ENCODE measurements at places on chromosomes 5 and 9.

DNA sequence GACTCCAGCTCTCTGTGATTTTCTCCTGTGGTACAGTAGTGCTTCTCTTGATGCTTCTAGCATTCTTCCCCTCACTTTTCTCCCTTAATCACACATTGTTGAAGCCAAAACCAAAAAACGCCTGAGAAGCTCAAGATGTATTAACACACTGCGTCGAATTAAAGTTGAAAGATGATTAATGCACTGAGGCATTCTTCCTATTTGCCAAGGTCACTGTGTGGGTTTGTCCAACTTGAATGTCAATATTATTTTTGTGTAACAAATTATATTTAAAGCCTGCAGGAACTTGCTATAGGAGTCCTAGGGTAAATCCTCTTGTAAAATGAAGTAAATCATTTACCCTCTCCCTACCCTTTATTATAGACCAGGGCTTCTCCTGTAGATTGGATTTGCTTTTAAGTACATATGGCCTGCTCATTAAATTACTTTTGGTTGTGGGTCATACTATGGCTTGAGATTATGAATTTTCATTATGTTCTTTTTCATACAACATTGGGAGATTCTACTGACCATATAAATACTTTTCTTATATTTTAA, 68.1 kb downstream of the GDA start:
- DNase-seq: peak; percentile 33

DNA sequence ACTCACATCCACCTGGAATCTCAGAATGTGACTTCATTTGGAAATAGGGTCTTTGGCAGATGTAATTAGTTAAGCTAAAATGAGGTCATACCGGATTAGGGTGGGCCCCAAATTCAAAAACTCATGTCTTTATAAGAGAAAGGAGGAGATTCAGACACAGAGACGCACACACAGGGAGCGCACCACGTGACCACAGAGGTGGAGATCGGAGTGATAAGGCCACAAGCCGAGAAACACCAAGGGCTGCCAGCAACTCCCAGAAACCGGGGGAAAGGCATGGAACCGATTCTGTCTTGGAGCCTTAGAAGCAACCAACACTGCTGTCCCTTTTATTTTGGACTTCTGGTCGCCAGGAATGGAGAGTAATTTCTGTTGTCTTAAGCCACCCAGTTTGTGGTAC, 31.8 kb upstream of the LMX1B start:
- DNase-seq: no peak

DNA sequence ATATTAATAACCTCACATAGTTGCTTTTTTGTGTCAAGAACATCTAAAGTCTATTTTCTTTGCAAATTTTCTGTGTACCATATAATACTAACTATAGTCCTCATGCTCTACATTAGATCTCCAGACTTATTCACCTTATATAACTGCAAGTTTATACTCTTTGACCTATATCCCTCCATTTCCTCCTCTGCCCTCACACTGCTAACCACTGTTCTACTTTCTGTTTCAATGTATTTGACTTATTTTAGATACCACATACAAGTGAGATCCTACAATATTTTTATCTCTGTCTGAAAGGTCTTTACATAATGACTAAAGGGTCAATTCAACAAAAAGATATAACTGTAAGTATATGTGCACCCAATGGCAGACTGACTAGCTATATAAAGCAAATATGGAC, 789.7 kb upstream of the ZNF608 start:
- DNase-seq: no peak

DNA sequence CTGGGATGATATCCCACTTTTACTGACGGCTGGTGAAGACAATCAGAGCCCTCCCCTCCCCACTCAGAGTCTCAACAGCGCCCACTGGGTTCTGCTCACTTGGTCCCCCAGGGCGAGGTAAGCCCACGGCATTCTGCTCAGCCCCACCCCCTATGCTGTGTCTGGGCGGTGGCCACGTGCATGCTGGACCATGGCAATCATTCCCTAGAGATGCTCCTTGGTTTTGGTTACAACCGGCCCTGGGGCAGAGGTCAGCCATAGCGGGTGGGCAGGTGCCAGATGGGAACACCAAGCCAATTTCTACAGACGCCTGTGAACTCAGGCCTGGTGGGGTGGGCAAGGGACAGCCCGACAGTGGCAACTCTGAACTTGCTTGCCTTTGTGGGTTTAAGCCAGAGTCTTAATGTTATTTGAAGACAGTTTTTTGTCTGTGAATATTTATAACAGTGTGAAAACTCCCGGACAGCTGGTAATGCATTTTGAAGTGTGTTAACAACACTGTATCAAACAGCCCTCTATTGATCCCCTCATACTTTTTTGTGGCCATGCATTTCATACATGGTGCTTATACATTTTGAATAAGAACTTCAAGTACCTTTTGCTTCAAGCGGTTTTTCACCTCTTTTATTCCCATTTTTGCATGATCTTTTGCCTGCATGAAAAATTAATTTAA, 94.2 kb downstream of the CRB2 start:
- no peak for DNase-seq

DNA sequence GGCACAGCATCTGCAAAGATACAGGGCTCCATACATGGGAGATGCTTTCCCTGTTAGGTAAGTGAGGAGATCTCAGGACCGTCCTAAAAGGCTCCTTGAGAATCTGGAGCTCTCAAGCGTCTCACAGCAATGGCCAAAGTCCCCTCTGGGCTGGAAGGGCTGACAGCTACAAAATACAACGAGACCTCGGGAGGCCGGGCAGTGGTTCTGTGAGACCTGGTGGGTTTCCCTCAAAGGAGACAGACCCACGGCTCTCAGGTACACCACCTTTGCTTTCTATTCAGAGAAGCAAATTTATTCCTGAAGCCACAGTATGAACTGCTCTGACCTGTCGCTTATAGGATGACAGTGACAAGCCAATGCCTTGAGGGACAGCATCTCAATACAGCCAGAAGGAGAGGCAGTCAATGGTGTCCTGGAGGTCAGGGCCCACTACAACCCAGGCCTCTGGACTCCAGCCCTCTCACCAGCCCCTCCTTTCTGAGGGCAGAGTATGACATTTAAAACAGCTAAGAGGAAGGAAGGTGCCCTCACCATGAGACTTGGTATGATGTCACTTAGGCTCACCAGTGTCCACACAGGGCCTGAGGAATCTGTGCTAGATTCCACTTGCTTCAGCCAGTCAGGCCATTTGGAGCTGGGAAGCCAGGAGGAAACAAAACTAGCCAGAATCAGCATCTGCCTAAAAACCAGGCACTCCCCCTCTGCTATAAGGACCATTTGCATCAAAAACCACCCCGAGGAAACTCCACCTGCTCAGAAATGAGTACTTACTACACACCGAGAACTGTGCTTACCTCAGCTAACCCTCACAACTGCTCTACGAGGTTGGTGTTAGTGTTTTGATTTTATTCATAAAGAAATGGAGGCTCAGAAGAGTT, 86.5 kb upstream of the FSTL4 start:
- DNase-seq: no peak

- DNase-seq: no peak
These were observed 13.5 kb downstream of the TMC1 start for GRCh38 chr9:72534931-72535330.

GRCh38 chr5:87398981-87399614, 13.6 kb downstream of the CCNH start:
- DNase-seq: no peak

DNA sequence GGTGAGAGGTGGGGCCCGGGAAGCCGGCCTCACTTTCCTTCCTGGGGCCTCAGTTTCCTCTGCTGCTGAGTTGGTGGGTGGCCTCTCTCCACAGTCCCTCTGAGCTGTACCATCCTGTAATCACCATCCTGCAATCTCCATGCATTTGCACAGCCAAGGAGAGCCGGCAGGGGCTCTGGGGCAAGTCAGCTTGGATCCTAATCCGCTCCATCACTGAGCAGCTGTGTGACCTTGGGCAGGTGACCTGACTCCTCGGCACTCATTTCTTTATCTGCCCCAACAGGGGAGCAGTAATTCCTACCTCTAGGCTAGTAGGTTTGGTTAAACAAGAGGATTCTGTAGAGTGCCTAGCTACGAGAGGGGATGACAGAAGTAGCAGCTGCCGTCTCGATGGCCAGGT, 88.2 kb upstream of the ZNF618 start:
- no peak for DNase-seq

DNA sequence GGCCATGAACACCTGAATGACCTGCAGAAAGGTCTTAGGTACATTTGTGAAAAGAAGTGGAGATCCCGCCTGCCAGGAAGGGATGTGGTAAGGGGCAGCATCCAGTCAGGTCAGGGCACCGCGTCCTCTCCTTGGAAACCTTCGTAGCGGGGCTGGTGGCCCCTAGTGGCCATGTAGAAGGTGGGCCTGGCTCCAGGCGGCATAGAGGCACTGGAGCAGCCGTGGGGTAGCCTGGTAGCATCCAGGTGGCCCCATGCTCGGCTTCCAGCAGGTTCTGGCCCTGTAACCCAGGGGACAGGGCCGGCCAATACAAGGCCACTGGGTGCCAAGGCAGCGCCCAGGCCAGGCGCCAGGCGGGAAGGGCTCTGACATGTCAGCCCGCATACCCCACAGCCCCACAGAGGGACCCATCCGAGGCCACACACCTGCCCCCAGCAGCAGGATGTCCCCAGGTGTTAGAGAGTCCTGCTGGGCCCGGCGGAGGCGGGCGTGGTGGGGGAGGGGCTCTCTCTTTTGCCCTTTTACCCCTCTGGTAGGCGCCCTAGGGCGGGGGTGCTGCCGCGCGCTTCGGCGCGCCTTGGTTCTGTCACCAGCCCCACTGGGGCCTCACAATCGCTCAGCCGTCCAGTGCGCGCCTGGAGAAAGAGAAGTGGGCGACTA, 58.3 kb upstream of the SPATA31E1 start:
- DNase-seq: no peak

DNA sequence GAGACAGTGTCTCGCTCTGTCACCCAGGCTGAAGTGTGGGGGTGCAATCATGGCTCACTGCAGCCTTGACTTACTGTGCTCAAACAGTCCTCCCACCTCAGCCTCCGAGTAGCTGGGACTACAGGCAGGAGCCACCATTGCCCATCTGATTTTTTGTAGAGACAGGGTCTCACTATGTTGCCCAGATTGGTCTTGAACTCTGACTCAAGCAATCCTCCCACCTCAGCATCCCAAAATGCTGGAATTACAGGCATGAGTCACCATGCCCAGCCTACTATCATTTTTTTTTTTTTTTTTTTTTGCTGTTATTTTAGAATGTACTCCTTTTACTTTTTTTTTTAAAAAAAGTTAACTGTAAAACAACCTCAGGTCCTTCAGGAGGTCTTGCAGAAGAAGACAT, 449.0 kb downstream of the CCDC171 start:
- DNase-seq: no peak

DNA sequence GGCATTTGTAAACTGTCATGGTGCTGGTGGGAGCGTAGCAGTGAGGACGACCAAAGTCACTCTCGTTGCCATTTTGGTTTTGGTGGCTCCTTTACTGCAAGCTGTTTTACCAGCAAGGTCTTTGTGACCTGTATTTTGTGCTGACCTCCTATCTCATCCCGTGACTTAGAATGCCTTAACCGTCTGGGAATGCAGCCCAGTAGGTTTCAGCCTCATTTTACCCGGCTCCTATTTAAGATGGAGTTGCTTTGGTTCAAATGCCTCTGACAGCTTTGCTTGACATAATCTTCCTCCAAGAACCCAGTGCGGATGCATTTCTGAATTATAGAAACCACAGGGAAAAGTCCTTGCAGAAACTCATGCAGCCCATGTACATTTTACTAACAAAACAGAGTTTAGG, 3.9 kb upstream of the RASGRF2 start:
- no peak for DNase-seq

GRCh38 chr5:16884595-16884994, 51.5 kb downstream of the MYO10 start:
- no peak for DNase-seq

Measured in epithelial cell of prostate (primary cell).